ENCODE measurements at places on chromosomes 13 and 19.

- DNase-seq: no peak
Measured at GRCh38 chr19:18852648-18853047, 20.9 kb downstream of the UPF1 start.

DNA sequence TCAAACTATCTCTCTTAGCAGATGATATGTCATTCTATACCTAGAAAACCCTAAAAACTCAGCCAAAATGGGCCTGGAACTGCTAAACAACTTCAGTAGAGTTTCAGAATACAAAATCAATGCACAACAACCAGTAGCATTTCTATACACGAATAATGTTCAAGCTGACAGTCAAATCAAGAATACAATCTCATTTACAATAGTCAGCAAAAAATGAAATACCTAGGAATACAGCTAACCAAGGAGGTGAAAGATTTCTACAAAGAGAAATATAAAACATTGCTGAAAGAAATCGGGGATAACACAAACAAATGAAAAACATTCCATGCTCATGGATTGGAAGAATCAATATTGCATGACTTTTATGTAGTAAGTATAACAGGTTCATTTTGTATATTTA lies 804.8 kb downstream of the SLITRK1 start:
- DNase-seq: no peak

DNA sequence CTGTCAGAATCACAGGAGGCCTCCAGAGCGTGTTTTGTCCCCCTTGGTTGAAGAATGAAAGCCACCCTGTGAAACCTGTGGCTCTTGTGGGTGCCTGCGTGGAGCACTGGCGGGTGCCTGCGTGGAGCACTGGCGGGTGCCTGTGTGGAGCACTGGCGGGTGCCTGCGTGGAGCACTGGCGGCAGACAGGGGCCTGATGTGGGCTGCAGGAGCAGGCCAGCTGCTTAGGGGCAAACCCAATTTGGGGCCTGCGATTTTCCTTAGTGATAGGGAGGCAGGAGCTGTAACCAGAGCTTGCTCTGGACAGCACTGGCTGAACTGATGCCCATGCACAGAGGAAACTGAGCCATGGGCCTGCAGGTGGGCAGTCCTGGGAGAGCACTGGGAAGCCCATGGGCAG lies 24.3 kb downstream of the ARHGEF7 start:
- no peak for DNase-seq

GRCh38 chr13:100542826-100543156 lies 45.8 kb downstream of the GGACT start:
- DNase-seq: peak; percentile 9

- DNase-seq: no peak
Measured at GRCh38 chr13:80276371-80277289, 64.3 kb downstream of the SPRY2 start.

DNA sequence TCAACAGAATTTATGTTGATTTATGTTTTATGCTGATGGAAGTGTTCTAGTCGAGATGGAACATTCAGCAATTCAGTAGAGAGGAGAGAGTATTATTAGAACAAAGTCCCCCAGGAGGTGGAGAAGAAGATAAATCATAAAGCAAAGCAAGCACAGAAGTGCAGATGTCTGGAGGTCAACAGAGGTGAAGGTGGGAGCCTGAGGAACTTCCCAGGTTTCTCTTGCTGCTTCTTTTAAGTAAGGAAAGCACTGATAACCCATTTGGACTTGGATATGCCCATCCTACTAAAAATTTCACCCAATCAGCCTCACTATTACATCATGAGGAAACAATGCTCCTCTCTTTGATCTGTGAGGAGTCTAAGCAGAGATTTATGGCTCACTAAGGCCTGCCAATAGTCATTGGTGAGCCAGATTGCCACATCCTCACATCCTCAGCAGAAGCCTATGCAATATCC lies 98.8 kb downstream of the EPSTI1 start:
- DNase-seq: no peak

- DNase-seq: peak; percentile 35
Measured at GRCh38 chr19:43467730-43468129, 2.3 kb upstream of the LYPD3 start.

GRCh38 chr13:108961542-108962125 lies 332.2 kb downstream of the MYO16 start:
- no peak for DNase-seq
